ENCODE measurements at places on chromosomes 1 and 21.

GRCh38 chr1:50424045-50424883 lies 1.0 kb upstream of the DMRTA2 start:
- DNase-seq = no peak

- DNase-seq = no peak
Measured at GRCh38 chr1:92987462-92987861, 26.2 kb upstream of the DIPK1A start.

DNA sequence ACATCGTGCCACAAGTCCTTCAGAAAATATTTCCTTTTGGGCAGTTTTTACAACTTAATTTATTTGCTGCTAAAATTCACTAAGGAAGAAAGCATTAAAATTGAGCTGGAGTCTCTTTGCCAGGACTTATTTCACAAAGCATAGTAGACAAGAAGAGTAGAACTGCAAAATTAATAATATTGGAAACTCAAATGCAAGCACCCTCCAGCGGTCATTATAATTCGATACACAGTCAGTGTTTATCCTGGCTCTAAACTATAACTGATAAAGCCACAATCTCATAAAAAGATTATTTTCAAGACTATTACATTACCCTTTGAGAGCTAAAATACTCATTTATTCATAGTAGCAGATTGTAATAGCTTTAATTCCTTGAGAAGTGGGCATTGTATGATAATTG lies 655.4 kb downstream of the RWDD3 start:
- DNase-seq = no peak

DNA sequence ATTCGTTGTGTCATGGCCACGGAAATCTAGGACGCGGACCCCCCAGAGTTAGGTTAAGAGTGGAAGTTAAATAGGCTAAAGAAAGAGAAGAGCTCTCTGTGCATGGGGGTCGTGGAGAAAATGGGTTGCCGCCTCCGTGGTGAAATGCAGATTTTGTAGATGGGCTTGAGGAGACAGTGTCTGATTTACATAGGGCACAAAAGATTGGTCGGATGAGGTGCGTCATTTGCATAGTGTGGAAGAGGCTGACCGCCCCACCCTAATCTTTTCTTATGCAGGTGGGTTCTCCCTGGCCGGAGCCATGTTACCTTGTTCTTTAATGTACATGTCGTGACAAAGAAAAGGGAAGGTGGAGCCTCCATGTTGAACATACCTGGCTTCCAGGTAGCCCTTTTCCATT lies 14.3 kb upstream of the SLC5A9 start:
- DNase-seq = no peak

DNA sequence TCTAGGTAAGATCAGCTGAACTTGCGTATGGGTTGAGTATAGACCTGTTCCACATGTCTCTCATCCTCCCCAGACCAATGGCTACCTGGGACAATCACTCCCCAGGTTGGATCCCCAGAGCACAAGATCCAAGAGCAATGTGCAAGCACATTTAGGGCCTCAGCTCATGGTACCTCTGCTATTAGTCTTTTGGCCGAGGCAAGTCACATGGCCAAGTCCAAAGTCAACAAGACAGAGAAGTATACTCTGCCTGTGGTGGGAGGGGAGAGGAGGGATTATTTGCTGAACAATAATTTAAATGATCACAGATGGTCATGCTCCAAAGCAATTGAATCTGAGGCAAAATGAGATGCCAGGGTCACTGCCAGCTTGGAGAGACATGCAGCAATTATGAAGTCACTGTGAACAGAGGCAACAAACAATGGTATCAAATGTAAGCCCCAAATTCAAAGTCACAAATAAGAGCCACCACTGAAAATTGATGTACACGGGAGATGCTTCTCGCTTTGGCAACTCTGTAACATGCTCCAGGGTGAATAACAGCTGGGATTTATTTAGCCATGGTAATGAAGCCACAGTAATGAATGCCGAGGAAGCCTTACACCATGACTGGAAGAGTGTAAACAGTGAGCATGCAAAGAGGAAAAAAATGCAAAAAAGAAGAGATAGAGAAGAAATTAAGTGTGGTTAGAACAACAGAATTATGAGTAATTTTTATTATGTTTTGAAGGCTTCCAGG lies 149.1 kb downstream of the ZNF281 start:
- no peak for DNase-seq

DNA sequence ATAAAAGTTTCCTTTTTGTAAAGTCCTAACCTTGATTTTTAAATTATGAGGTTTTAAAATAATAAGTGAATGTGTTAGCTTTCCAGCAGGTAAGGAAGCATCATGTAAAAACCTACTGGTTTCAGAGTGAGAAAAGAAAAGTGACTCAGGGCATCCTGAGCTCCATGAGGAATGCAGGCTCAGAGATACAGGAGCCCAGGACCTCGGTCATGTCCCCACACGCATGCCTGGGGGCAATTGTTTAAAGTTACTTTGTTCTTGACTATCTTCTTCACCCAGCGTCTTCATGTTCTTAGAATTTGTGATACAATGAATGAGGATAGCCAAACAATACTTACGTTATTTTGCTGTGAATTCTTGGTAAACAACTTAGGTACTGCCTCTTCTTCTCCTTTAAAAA lies 117.4 kb upstream of the PLPPR5 start:
- DNase-seq = no peak

GRCh38 chr1:3019516-3020051 lies 1.7 kb upstream of the ACTRT2 start:
- no peak for DNase-seq

GRCh38 chr1:81157686-81158085 lies 643.0 kb upstream of the ADGRL2 start:
- no peak for DNase-seq

DNA sequence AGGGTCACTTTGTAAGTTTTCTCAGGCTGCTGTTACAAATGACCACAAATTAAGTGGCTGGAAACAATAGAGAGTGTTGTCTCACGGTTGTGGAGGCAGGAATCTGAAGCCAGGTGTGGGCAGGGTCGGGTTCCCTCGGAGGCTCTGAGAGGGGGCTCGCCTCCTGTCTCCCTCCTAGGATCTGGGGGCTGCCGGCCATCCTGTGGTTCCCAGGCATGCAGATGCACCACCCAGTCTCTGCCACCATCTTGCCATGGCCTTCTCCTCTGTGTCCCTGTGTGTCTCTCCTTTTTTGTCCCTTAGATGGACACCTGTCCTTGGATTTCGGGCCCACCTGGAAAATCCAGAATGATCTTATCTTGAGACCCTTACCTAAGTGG lies 4.8 kb downstream of the TP73 start:
- no peak for DNase-seq

- no peak for DNase-seq
Measured at GRCh38 chr1:43305926-43306687, 5.3 kb downstream of the TIE1 start.

DNA sequence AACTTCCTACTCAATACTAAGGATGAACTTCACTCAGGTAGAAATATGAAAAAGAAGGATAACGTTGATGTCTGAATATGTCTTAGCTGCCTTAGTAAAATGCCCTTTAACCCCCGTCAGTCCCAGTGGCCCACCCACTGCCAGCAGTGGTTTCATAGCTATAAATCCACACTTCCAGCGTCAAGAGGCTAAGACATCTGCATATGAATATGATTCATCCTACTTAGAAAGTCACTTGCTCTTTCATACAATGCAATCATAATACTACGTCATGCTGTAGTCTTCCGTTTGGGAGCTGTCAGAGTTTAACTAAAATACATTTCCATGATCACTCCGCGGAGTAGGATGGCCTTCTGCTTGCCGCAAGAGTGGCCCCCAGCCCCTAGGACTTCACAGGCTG lies 247.3 kb downstream of the SDCCAG8 start:
- DNase-seq = no peak

DNA sequence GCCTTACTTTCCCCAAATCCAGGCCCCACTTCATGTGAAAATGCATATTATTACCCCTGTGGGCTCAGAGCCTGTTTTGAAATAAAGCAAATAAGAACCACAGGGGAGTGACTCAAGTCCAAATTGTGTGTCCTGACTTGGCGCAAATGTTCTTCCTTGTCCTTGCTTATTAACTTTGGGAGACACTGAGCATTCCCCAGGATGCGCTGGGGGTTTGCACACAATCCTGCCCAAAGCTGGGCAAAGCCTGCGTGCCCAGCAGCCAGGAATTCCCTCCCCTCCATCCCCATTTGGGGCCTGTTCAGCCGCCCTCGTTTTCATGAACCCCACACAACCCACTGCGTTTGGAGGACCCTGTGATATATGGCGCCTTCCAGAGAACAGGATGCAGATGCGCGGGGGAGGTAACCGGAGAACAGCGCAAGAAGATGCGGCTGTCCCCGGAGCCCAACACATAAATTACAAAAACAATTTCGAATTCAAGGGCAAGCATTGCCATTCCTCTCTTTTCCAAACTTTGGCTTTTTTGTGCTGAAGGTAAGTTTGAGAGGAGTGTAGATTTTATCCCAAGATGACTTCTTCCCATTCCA lies 42.4 kb upstream of the CLDN14 start:
- DNase-seq = no peak

DNA sequence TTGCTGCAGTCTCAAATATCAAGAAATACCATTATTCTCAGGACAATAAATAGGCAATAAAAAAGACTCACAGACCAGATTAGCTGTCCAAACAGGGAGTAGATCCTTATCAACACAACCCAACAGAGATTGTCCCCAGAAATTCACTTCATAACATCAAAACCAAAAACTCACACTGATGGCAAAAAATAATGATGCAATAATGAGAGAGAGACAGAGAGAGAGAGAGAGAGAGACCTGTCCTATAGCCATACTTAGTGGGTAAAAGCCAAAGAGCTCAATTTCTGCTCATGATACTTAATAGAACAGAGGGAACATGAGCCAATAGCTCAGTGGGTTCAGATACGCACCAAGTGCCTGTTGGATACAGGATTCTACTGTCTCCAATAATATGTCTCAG lies 244.5 kb downstream of the FAM72C start:
- no peak for DNase-seq

DNA sequence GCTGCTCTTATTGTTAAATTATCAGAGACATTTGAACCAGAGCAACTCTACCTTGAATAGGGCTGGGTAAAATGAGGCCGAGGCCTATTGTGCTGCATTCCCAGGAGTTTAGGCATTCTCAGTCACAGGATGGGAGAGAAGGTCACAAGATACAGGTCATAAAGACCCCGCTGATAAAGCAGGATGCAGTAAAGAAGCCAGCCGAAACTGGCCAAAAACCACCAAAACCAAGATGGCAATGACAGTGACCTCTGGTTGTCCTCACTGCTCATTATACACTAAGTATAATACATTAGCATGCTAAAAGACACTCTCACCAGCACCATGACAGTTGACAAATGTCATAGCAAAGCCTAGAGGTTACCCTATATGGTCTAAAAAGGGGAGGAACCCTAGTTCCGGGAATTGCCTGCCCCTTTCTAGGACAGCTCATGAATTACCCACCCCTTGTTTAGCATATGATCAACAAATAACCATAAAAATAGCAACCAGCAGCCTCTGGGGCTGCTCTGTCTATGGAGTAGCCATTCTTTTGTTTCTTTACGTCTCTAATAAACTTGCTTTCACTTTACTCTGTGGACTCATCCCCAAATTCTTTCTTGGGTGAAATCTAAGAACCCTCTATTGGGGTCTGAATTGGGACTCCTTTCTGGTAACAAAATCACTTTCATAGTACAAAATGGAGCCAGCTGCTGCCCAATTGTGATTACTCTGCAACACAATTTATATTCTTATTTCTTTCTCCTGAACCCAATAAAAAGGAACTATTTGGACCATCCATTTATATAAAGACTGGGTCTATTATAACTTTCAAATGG lies 179.6 kb downstream of the TGFBR3 start:
- DNase-seq = no peak

GRCh38 chr1:192969091-192969490 lies 90.1 kb downstream of the UCHL5 start:
- DNase-seq = no peak

GRCh38 chr1:207007352-207008033 lies 25.1 kb downstream of the C1orf116 start:
- peak; percentile 38 for DNase-seq

GRCh38 chr1:115479055-115479482 lies 141.0 kb upstream of the NGF start:
- no peak for DNase-seq

DNA sequence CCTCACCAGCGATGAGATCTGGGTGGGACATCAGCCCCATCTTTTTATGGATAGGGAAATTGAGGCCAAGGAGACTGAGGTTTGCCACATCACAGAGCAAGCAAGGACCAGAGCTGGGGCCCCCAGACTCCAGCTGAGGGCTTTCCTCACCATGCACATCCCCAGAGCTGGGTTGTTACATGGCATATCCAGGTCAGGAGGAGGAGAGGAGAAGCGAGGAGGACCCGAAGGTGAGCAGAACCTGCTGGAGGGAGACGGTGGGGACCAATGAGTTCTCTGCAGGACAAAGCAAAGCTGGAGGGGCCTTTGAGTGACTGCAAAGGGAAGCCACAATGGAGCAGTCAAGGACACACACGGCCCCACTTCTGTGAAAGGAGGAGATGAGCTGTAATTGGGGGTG lies 255.5 kb upstream of the CSF3R start:
- no peak for DNase-seq

GRCh38 chr1:25017436-25018109 lies 87.5 kb upstream of the RUNX3 start:
- DNase-seq = no peak

DNA sequence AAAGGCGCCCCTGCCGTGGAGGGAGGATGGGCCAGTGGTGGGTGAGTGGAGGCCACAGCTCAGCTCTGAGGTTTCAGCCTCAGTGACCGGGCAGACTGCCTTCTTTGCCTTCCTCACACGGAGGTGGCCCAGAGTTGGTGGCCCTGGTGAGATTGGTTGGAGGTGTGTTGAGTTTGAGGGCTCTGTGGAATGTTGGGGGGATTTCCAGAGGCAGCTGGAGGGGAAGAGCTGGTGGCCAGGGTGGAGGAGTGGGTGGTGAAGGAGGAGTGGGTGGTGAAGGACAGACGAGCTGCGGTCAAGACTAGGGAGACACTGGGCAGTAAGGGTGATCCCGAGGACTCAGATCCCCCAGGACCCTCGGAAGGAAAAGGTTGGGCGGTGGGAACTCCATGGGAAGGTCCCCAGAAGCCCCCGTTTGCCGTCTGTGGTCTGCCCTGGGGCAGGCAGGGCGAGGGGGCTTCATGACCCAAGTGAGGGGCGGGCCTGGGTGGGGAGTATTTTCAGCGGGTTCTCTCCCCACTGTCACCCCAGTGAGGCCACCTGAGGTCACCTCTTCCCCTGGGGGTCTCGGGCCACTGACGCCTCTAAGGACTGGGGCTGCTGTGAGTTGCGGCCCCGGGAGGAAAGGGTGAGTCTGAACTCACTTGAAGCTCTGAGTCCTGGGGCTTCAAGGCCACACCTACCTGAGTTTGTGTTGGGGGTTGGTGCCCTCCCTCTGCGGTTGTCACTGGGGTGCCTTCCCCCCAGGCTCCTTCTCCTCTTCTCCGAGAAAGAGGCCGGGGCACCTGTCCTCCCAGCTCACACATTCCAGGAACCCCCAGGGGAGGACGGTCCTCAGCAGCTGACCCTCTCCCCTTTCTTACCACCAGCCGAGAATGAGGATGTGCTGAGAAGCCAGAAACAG lies 22.7 kb upstream of the PIK3CD start:
- no peak for DNase-seq

Data from SW 1271 (cell line).